ENCODE measurements at places on chromosomes 5 and 9.

GRCh38 chr5:13956471-13956870 is 12.0 kb upstream of the DNAH5 start:
- no peak for DNase-seq

DNA sequence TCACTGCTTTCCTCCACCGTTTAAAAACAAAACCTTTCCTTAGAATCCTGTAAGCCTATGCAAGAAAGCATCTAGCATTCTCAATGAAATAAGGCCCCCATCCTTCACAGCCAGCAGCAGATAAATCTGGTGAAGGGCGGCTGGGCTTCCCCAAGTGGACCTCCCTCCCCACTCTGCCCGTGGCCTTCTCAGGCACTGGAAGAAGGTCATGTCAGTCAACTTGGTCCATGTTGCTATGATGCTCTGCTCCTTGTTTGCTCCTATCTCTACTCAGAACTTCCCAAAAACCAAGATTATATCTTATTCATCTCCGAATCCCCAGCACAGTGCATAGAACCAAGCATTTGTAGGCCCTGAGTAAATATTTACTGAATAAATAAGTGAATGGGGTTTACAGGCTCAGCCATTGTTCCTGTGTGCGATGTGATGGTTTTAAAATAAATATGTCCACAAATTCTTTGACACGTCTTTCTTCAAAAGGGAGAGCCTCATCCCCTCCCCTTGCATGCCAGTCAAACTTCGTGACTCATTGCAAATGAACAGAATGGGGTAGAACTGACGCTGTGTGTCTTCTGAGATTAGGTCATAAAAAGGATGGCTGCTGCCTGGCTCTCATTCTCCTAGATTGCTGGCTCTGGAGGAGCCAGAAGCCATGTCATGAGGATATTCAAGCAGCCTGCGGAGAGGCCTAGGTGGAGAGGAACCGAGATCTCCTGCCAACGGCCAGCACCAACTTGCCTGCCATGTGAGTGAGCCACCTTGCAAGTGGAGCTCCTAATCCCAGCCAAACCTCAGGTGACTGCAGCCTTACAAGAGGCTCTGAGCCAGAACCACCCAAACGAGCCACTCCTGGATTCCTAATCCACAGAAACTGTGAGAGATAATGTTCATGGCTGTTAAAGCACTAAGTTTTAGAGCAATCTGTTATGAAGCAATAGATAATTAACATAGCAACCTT is 70.5 kb downstream of the MED27 start:
- no peak for DNase-seq

DNA sequence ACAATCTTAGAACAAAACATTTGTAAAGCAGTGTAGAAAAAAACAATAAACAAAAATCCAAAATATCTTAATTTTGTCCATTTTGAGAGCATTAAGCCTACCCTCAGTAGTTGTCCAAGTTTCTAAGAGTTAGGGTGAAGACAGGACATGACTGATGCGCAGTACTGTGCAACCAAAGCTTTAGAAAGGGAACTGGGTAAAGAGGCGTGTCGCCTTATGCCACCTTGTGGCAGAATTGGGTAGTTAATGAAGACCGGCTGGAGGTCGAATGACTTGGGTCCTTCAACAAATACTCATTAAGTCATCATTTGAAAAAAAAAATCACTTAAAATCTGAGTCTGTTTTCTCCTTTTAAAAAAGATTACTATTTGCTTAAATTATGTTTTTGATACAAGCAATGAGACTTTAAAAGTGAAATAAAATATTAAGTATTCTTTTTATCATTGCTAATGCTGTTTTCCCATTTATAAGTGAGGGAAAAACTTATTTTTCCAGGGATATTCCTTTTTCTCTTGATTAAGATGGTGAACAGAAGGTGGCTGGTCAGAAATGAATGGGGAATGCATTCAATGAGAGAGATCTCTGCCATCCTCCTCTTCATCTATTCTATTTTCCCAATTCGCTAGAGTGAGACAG is 3.5 kb upstream of the RNF20 start:
- peak; percentile 56 for DNase-seq

DNA sequence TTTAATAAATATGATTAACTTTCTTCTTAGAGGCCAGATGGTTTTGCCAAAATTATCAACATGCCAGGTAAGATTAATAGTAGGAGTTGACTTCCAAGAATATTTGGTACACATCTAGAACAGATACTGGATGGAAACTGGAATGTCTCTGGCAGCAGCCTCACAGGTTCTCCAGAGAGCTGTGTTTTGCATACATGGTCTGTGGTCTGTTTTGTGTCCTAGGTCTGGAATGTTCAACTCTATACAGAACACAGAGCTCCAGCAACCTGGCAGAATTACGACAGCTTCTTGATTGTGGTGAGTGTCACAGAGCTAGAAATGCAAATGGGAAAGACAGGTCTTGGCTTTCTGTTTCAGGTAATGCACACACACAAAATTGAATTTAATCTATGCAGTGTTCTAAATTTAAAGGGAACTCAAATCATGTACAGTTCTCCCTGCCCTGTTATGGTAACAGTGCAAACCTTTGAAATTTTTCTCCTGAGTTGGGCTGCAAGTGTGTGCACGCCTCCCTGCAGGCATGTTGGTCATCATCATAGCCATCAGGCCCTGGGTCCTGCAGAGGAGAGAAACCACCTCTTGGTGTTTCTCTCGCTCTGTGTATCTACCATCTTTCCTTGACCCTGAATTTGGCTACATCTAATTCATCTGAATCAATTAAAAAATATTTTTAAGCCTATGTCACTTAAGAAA is 58.3 kb downstream of the PIK3R1 start:
- DNase-seq: no peak

DNA sequence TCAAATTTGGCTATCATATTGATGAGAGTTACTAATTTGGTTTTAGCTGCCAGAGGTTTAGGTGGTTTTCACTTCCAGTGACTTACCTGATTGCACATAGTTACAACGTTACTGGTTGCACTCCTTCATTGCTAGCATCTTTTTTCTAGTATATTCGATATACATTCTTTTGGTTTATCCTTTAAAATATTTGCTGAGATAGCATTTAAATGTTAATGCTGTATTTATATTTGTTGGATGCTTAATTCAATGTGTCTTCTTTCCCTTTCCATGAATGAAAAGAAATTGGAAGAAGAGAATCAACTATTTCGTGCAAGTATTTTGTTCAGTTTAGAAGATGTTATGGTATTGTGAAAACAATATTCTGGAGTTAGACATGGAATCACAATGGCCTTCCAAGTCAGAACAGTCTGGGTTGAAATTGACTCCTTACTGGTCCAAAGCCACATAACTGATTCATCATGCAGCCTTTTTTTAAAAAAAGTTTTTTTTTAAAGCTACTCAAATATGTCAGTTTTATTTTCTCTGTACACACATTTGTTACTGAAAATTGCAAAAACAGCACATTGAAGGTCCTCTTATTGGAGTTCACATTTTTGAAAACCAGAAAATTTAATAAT is 2.2 kb downstream of the SPIN1 start:
- no peak for DNase-seq

DNA sequence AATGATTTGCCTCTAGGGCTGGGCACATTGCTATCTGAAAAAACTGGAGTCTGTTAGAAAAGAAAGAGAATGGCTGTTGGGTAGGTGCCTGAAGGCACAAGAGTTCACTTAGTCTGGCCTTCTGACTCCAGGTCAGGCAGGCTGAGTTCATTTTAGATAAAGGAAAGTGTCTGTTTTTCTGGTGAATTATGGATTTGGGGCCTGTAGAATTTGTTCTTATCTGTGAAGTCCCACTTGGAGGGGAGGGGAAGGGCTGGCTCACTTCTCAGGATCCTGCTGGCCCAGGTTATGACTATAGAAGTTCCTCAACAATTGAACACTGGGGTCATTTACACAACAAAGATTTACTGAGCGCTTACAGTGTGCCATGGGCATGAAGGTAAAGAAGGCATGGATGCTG is 11.5 kb upstream of the SEPTIN8 start:
- DNase-seq: no peak

DNA sequence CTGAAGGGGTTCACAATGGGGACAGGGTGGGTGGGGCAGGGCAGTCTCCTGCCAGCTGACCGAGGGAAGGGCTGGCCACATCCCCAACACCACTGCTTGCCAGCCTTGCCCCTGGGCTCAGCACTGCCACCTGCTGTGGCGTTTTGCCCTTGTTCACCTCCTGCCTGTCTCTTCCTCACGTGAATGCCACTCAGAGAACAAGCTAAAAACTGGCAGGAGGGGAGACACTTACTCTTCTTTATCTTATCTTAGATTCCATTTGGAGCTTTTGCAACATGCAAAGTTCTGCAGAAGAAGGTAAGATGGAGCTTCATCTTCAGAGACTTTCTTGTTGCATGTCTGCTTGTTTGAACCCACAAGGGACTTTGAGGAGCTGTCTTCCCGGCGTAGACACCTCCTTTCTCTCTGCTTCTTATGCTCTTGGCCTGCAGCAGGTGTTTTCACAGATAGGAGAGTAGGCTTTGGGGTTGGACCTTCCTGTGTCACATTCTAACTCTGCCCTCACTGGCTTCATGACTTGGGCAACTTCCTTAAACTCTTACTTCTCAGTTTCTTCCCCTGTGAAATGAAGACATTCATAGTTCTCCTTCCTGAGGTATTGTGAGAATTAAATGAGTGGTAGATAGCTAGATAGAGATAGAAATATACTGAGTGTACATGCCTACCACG is 4.1 kb downstream of the LRSAM1 start:
- DNase-seq: no peak

- DNase-seq: no peak
Observed at GRCh38 chr9:116350213-116350612, 196.6 kb downstream of the PAPPA start.

DNA sequence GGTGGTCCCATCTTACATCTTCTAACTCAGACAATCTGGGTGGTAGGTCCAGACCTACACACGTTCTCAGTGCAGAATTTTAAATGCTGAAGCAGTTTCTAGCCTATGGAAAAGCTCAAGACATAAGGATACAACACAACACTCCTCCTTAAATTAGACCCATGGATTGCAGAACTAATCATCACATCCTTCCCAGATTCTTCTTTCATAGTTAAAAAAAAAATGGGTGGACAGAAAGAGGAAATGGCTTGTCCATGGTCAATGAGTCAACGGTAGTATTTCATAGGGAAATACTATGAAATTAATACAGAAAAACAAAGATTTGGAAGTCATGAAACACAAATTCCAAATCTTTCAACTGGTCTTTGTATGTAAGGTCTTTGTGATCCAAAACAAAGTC is 106.9 kb downstream of the PAPPA start:
- DNase-seq: no peak

- DNase-seq: no peak
Observed at GRCh38 chr9:137267933-137268355, 9.6 kb upstream of the TOR4A start.

Measured in NT2/D1 (cell line).